ENCODE measurements at places on chromosomes 5 and 9. TPM values are rescaled to one million over a fixed set of nuclear protein-coding genes. Genes with fewer than 3 reads are reported as not detected.

Gene ACTBL2
- not detected for total RNA-seq

Gene SPOCK1
- total RNA-seq, result 13.2 TPM

Gene GFRA3
- total RNA-seq, result 1.3 TPM

Gene NR6A1
- 222 TPM for total RNA-seq

Gene BAAT
- 0.17 TPM for total RNA-seq

Gene PCDHB4
- 2.3 TPM for total RNA-seq

Gene FST
- 12.8 TPM for total RNA-seq

Gene SURF6
- 67.2 TPM for total RNA-seq

Gene TAF11L9
- not detected for total RNA-seq

Gene SLC25A2
- 0.24 TPM for total RNA-seq

Gene GM2A
- total RNA-seq, result 33.1 TPM

Gene ANXA2R
- 0.96 TPM for total RNA-seq

Gene WNT8A
- not detected for total RNA-seq

Gene SURF1
- total RNA-seq, result 33.3 TPM

Gene WDR38
- total RNA-seq, result not detected

Gene ORM1
- 7.2 TPM for total RNA-seq

Gene ANKRD18B
- total RNA-seq, result 11.0 TPM
